ENCODE measurements at places on chromosomes 5 and 9.
A peak's percentile ranks its signal among the peaks of the same experiment; 100 is the strongest.

- ATAC-seq = no peak
Measured at GRCh38 chr9:135230817-135231520, 143.5 kb downstream of the OLFM1 start.

DNA sequence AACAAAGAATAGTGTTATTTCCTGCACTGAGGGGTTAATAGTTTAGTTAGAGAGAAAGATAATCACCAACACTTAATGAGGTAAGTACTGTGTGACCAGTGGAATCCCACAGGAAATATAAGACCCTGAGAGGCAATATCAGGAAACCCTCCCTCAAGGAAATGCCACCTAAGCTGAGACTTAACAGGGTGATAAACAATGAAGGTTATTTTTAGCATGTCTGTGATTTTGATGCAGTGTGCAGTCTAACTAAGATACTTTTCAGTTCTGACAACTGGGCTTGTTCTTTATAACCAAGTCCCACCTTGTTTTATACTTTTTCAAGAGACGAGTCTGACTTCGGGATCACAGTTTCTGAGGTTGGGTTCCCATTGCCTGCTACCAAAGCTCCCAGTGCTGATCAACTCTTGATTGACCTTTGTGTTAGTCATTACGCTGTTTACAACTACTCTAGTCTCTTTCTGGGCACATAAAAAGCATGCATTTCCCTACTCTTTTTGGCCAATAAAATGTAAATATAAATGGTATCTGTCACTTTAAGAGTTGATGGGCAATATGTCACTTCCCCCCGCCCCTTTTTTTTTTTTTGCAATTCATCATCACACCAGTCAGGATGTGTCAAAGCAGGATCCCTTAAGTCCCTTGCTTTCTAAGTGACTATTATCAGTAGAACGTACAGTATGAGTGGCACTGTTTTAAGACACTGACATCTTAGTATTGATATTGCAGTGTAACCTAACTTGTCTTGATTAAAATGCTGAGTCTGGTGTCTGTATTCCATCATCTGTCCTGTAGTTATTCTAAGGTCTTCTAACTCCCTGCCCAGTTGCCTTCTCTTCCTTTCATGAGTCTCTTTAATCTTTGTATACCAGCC lies 31.4 kb downstream of the C6 start:
- ATAC-seq = no peak

GRCh38 chr9:82090046-82090445 lies 101.5 kb downstream of the SPATA31D1 start:
- ATAC-seq = no peak

DNA sequence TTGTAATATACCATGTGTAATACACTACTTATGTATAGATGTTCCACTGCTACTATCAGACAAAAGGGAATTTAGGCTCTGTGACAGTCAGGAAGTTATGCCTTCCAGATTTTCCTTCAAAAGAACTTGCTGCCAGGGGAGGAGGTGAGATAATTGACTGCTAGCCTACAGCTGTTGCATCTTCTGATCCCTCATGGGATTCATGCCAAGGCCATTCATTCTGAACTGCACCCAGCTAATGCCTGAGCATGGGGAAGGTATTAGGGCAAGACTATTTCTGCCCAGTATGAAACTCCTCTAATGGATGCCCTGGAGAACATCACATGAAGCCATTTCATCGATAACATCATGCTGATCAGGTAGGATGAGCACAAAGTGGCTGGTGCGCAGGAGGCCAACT lies 746.5 kb upstream of the ZNF608 start:
- ATAC-seq = no peak

DNA sequence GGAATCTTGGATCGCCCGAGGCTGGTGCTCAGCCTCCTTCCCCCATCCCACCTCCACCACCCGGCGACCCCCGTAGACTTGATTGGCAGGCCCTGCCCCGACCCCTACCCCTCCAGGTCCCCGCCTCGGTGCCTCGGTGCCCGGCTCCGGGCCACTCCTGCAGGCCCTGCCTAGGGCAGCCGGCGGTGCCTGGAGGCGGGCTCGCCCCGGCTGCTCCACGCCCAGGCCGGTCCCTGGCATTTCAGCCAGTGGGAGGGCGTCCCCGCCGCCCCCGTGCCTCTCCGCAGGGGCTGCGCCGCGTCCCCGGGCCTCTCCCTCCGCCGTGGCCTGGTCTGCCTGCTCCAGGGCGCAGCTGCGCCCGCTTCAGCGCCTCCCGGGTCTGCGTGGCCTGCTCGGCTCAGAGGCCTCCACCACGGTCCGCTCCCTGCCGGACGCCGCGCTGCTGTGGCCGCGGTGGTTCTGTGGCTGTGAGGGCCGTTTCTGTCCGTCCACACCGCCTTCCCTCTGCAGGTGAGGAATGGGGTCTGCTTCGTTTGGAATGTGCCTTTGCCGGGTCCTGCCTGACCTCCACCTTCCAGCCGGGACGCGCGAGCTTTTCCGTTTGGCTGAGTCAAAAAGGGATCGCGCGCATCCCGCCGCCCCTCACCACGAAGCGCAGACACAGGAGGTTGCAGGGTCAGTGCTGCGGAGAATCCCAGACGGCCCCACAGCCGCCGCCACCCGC lies 48.3 kb upstream of the IRX4 start:
- ATAC-seq = peak; percentile 67

GRCh38 chr5:88374391-88374790 lies 105.7 kb upstream of the TMEM161B start:
- no peak for ATAC-seq

DNA sequence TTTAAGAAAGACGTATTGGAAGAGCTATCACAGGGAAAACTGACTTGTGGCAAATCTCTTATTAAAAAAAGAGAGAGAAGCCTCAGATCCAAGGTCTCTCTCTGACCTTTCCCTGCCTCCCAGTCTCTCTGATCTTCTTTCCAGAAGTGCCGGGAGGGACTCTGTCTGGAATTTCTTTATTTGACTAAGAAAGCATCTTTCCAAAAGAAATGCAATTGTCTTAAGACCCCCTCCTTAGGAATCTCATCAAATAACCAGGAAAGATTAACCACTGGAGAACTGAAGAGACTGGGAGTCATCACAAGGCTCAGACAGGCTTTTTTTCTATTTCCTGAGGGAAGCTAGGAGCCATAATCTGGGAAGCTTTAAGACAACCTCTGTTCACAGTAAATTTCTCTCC lies 4.6 kb downstream of the C1QTNF3 start:
- ATAC-seq = no peak

DNA sequence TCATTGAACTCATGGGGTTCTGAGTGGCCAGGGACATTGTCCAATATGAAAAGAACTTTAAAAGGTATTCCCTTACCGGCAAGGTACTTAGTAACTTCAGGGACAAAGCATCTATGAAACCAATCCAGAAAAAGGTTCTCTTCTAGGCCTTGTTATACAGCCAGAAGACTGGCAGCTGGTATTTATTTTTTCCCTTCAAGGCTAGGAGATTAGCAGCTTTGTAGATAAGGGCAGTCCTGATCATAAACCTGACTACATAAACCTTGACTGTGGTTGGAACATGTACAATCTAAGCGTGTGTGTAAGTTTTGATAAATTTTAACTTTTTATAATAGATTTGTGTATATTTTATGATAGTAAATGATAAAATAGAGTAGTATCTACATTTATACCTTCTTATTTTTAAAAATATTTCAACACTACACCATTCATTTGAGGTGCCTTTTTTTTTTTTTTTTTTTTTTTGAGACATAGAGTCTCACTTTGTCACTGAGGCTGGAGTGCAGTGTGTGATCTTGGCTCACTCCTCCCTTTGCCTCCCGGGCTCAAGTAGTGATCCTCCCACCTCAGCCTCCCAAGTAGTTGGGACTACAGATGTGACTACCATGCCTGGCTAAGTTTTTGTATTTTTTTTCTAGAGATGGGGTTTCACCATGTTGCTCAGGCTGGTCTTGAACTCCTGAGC lies 24.5 kb downstream of the RANBP17 start:
- ATAC-seq = no peak

- ATAC-seq = no peak
Measured at GRCh38 chr9:11402621-11403020, 789.8 kb upstream of the PTPRD start.

DNA sequence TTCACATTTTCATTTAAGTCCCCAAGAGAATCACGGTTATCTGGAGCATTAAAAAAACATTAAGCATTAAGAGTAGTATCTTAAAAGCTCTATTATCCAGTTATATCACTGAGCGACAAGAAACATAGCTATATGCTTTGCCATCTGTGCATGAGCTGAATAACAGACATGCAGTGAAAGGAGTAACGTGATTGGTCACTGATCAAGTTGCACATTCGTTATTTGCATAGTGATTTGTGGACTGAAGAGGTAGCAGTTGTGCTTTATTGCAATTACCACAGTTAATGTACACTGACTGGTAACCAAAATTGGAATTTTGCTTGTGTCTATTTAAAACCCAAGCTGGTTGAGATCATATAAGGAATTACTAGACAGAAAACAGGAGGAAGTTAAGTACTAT lies 107.4 kb downstream of the MCTP1 start:
- ATAC-seq = no peak

- no peak for ATAC-seq
Measured at GRCh38 chr9:37405350-37405749, 17.1 kb upstream of the GRHPR start.

GRCh38 chr5:101580591-101580990 lies 677.5 kb upstream of the ST8SIA4 start:
- no peak for ATAC-seq

DNA sequence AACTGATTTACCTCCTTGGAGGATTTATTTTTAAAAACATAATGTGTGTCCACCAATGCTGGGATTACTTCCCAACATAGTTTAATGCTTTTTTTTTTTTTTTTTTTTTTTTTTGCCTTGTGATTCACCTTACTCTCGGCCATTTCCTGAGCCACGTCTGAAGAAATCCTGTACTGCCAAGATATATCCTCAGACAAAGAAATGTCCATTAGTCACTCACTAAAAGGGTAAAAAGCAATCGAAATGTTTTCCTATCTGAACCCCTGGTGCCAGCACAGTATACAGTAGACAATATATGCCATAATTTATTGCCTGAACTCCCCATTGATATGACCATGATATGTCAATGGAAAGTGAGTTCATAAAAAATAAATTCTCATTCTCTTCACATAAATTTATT lies 344.1 kb downstream of the BNC2 start:
- no peak for ATAC-seq

GRCh38 chr5:8188874-8189565 lies 320.1 kb downstream of the MTRR start:
- ATAC-seq = no peak

- no peak for ATAC-seq
Measured at GRCh38 chr9:86747711-86748110, 199.6 kb downstream of the GAS1 start.

GRCh38 chr5:15500325-15501001 lies 483 bp downstream of the FBXL7 start:
- ATAC-seq = peak; percentile 63

GRCh38 chr5:74507370-74508005 lies 133.0 kb downstream of the ENC1 start:
- no peak for ATAC-seq

- no peak for ATAC-seq
Measured at GRCh38 chr5:58687595-58687994, 104.7 kb downstream of the RAB3C start.

DNA sequence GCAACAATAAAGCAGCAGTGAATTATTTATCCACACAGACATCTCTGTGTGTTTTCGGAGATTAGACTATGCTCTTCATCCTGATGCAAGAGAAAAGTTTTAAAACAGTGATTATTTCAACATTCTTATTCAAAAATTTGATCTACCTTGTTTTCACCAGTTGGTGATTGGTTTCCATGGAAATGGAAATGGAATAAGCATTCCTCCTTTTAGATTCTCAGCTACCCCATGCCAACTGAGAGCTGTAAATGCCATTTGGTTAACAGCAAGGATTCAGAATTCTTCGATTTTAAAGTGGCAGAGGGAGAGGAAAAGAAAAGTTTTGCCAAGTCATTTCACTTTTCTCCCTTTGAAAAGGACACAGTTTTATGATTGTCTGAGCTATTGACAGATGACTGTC lies 154.7 kb downstream of the PCSK5 start:
- ATAC-seq = no peak

- ATAC-seq = no peak
Measured at GRCh38 chr5:160271396-160271795, 41.0 kb downstream of the CCNJL start.

DNA sequence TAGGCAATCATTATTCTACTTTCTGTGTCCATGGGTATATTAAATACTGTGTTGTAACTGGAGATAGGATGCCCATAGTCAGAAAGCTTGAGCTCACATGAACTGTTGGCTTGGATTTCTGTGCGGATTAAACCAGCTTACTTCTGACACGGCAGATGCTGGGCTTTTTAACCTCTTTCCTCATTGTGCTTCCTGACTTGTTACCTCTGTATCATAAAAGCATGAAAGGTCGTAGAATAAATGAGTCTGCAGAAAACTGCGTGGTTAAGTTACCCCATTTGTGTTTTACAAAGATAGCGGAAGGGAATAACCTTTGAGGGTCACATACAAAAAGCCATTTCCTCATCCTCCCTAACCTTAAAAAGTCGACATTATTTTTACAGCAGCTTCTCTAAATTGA lies 199.5 kb upstream of the DMRT1 start:
- no peak for ATAC-seq

GRCh38 chr5:31383734-31384133 lies 148.2 kb downstream of the DROSHA start:
- no peak for ATAC-seq

DNA sequence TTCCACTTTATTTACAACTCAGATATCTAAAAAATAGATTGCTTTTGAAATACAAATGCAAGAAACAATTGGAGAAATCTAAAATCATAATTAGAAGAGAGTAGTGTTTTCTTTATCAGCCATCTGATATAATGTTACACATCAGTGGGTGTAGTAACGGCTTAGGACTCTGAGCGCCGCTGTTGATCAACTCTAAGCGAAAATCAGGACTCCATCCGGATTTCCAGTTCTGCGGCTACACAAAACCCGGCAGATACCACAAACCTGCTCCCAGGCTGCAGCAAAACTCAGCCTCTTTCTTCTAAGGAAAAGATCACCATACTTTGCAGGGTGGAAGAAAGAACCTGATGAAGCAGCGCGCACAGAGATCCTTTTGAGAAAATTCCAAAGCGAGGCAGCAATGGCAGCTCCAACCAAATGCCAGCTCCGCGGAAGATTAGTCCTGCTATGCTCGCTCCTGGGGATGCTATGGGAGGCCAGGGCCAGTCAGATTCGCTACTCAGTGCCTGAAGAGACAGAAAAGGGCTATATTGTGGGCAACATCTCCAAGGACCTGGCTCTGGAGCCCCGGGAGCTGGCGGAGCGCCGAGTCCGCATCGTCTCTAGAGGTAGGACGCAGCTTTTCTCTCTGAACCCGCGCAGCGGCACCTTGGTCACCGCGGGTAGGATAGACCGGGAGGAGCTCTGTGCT lies at the start of gene PCDHGA9:
TSS of gene PCDHGA9 (plus strand) at position 226 of the 691 bp plus-strand sequence. CDS start at position 401, 175 bp downstream.
- no peak for ATAC-seq

DNA sequence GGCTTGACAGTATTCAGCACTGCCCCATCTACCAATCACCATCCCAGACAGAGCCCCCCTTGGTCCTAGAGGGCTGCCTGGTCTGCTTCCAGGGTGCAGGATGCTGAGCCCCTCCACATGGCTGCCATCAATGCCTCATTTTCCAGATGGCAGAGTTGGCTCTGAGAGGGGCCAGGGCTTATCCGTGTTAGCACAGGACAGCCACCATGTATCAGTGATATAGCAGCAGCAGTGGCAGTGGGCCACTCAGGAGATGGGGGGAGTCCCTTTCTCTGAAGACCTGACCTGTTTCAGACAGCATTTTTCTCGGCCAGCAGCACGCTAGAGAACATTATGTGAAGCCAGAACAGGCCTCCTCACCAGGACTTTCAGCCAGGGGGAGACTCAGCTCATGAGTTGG lies 1.6 kb upstream of the SMIM32 start:
- no peak for ATAC-seq

- no peak for ATAC-seq
Measured at GRCh38 chr9:86027767-86028166, 71.6 kb downstream of the GOLM1 start.

GRCh38 chr5:155260798-155261197 lies 247.2 kb downstream of the KIF4B start:
- no peak for ATAC-seq
